AG04449 (cell line): ENCODE measurements at places on chromosomes 6 and 20.

DNA sequence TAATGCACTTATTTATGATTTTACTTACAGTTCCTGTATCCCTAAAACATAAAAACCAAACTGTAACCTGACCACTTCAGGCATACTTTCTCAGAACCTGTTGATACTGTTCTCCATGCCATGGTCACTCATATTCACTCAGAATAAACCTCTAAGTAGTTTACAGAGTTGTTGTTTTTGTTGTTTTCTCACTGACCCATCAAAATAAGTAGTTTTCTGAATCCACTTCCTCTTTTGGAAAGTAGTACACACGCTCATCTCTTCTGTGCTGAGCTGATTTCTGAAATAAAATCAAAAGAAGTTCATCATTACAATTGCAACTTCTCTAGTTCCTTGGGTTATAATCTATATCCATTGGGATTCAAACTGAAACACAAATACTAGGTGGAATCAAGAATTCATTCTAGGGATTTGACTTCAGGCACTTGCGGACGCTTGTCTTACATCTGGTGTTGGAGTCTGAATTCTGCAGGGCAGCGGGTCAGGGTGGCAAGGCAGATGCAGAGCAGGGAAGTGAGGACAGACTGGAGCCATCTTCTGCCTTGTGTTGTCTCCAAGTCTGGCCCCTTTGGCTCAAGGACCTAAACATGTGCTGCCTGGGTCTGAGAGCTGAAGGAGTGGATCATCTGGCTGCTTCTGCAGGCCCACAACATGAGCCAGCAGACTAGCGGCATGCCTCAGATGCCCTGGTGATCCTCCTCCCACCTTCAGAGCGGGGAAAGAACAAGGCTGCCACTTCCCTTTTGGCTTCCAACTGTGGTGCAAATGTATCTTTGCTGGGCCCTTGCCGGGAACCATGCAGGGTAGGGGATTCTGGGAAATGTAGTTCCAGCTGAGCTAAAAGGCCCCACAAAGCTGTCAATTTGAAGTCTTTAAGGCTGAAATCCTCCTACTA is 167.9 kb upstream of the MYLIP start:
- DNase-seq: no peak

DNA sequence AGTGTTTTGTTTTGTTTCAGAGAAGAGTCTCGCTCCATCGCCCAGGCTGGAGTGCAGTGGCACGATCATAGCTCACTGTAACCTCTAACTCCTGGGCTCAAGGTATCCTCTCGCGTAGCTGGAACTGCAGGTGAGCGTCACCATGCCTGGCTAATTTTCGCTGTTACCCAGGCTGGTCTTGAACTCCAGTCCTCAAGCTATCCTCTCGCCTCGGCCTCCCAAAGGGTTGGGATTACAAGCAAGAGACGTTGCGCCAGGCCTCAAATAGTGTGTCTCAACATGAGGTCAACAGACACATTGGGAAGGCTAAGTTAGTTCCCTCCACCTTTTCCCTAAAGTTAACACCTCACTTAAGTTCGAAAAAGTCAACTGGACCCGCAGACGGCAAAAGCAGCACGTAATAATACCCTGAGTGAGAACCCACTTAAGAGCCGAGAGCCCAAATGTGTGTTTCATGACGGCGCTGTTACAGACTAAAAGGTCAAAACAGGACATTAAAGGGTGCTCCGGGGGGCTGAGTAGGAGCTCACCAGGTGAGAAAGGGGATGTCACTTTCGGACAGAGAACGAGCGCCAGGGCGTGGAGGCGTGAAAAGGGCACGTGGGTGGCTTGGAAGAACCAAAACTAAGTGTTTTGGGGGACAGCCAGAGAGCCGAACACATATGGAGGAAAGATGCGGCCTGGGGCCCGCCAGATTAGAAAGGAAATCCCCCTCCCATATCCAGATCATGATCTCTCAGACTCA is 499 bp downstream of the TTI1 start:
- no peak for DNase-seq

GRCh38 chr20:50464026-50464724 is 46.0 kb upstream of the PTPN1 start:
- no peak for DNase-seq

GRCh38 chr20:64065974-64066343 is 3.0 kb downstream of the TCEA2 start:
- no peak for DNase-seq

DNA sequence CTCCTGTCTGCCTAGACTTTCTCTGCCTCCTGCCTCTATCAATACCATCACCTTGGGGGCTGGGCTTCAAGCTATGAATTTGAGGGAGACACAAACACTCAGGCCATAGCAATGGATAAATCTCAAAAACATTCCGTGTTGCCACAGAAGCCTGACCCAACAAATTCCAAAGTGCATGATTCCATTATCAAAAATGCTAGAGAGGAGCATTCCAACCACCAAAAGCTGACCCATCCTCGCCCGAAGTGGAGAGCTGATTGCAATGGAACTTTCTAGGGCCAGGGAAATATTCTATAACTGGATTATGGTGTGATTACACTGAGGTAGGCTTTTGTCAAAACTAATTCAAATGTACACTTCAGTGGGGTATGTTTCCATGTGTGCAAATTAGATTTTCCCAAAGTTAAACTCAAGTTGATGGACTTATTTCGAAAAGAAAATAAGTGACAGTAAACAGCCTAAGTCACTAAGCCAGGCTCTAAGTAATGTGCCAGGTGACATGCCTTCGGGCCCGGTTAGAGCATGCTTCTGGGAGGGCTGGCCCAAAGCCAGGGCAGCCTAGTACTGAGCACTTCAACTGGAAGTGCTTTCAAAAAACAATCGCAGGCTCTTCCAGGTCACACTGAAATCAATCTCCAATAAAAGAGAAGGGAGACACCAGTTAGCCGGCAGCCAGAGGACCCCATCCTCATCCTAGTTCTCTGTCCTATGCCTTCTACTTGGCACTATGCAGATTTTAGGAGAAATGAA is 142.3 kb downstream of the TBXT start:
- DNase-seq: peak; percentile 70

GRCh38 chr20:63736893-63737694 is 630 bp downstream of the LIME1 start:
- DNase-seq: no peak

GRCh38 chr6:169215201-169215681 is 38.4 kb downstream of the THBS2 start:
- no peak for DNase-seq

DNA sequence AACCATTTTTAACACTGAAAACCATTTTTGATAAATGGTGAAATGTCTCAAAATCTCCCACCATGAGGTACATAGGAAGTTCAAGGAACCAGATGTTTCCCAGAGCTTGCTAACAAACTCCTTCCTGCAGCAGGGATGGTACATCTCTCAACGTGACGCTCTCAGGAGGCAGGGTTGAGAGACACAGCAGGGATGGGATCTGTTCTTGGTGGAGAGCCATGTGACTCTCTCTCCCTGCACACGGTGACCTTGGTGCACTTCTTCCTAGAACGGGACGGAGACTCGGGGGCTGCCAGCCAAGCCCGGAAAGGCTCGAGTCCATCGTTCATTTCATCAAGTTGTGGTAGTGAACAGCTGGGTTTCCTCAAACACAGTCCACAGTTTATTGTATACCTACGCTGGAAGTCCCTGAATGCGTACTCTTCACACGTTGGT is 94.2 kb downstream of the FAM50B start:
- DNase-seq: no peak

- no peak for DNase-seq
Measured at GRCh38 chr20:64151633-64152530, 12.4 kb upstream of the MYT1 start.

DNA sequence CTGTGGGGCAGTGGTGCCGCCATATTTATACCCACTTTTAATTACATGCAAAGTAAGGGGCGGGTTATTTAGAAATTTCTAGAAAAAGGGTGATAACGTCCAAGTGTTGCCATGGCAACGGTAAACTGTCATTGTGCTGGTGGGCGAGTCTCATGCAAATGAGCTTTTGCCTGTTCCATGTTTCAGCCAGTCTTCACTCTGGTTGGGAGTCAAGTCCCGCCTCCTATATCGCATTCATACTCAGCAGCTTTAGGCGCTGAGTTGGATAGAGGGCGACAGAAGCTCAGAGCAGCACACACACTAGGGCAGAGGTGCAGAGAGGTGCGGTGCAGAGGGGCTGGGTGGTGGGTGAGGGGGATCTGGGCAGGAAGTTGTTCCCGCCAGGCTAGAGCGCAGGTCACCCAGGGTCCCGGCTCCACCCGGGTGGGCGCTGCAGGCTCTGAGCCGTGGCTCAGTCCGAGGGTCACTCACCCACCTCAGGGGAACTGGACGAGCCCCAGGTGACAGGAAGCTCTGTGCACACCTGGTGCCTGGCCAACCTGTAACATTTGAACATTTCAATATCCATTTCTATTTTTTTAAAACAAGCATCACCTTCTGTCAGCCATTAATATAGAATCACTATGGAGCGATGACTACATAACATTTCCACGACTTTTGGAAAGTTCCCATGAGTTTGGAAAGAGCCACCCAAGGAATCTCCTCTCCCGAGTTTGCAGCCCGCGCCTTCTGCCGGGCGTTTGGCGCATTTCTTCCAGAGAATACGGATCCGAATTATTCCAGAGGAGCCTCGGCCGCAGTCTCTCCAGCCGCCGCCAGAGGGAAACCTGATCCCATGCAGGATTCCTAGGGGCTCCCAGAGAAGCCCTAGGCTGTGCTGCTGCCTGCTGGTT is 89.1 kb upstream of the PHACTR3 start:
- DNase-seq: no peak

GRCh38 chr6:96015518-96016333 is at the start of gene FUT9:
Gene FUT9, plus strand, starts transcription at chr6:96015974. Its CDS starts 187,182 bp downstream, at chr6:96203156.
- no peak for DNase-seq

GRCh38 chr6:42860036-42860435 is 19.4 kb upstream of the RPL7L1 start:
- DNase-seq: no peak

DNA sequence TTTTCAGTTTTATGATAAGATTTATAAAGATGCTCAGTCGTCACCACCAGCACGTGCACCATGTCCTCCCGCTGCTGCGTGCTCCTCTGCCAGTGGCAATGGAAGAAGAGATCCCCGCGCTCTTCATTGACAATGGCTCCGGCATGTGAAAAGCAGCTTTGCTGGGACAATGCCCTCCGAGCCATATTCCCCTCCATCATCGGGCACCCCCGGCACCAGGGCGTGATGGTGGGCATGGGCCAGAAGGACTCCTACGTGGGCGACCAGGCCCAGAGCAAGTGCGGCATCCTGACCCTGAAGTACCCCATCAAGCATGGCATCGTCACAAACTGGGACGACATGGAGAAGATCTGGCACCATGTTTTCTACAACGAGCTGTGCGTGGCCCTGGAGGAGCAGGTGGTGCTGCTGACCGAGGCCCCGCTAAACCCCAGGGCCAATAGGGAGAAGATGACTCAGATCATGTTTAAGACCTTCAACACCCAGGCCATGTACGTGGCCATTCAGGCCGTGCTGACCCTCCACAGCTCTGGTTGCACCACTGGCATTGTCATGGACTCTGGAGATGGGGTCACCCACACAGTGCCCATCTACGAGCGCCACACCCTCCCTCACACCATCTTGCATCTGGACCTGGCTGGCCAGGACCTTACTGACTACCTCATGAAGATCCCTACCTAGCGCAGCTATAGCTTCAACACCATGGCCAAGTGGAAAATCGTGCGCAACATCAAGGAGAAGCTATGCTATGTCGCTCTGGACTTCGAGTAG is 34.3 kb upstream of the ENPP5 start:
- no peak for DNase-seq

- peak; percentile 89 for DNase-seq
Measured at GRCh38 chr6:39881851-39882530, 52.3 kb downstream of the MOCS1 start.

GRCh38 chr6:6330407-6330806 is 9.9 kb upstream of the F13A1 start:
- DNase-seq: no peak

DNA sequence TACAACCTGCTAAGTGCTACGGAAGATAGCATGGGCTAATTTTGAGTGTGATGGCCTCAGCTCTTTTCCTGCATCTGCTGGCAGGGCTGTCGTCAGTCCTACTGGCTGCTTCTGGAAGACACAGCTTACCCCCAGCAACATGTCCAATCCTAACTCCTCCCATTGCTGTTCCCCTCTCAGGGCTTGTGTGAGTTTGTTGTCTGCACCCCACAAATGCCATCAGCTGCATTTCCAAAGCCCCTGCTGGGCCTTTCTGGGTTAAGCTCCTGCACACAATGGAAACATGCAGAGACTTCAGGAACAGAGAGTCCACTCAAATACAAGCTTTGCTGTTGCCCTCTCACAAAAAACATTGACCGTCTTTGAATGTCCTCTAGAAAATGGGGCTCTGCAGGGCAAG is 84.7 kb downstream of the RNF182 start:
- no peak for DNase-seq

GRCh38 chr6:130903602-130904001 is 76.4 kb downstream of the SMLR1 start:
- no peak for DNase-seq

- DNase-seq: no peak
Measured at GRCh38 chr6:145147981-145148749, 587.2 kb downstream of the EPM2A start.

GRCh38 chr20:49503176-49503575 is 20.7 kb upstream of the KCNB1 start:
- no peak for DNase-seq

DNA sequence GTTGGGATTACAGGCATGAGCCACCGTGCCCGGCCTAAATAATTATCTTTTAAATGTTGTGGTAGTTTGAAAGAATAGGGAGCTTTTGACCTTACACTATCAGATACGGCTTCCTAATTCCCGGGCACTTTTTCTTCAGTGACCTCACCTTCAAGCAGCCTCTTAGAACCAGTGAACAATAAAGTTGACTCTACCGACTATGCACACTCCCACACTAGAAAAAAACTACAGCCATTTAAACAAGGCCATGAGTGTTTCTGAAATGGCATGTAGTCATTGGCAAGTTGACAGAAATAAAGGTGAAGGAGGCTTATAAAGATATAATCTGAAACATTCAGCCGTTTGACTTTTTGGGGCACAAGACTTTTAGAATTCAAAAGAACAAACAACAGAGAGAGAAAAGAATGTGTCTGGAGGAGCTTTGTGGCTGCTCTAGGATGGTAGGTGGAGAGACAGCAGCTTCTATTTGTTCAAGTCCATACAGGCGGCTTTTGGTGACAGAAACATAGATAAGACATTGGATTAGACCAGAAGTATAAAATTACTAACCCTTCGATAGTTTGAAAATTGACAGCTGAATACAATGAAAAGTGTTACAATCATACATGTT is 75.2 kb downstream of the GJA1 start:
- DNase-seq: no peak

DNA sequence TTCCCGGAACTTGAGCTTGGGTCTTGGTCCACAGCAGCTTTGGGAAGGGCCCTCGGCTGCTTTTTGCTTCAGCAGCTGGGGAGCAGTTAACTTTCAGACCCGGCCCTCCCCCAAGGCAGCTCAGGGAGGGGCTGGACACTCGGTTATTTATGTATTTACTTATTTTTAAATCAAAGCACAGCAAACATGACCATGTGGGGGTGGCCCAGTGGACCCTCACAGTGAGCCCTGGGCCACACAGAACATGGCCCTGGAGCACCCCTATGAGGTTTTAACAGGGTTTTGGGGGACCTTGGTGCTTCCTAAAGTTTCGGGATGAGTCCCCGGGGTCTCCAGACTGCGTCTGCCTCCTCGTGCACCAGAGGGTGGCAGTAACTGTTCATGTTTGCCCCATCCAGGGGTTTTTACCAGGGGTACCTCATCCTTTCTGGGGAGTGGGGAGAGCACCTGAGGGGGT is 26.6 kb upstream of the NPBWR2 start:
- no peak for DNase-seq
